ENCODE measurements at places on chromosomes 11 and 22.

GRCh38 chr11:123301013-123301591, 106.1 kb upstream of the CLMP start:
- DNase-seq: no peak

DNA sequence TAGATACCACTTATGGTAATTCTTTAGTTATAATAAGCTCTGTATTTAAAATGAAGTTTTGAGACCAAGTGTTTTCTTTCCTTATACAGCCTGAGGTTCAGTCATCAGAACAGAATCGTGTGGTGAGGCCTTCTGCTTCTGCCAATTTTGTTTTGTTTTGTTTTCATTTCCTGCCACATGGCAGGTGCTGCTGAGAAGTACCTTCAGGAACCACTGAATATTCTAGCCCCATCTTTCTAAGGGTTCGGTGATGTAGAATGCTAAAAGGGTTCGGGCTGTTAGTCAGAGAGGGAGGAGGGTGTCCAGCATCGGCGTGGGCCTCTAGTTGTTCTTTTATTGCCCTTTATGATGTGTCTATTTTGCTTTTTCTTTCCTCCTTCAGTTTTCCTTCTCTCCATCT, 25.8 kb downstream of the TNRC6B start:
- no peak for DNase-seq

DNA sequence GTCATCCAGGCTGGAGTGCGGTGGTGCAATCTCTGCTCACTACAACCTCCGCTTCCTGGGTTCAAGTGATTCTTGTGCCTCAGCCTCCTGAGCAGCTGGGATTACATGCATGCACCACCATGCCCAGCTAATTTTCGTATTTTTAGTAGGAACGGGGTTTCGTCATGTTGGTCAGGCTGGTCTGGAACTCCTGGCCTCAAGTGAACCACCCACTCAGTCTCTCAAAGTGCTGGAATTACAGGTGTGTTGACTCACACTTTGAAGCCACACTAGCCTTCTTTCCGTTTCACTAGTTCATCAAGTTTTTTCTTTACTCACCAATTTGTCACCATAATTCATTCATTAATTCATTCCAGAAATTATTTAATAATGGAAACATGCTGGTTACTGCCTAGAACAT, 298.4 kb upstream of the MTNR1B start:
- DNase-seq: no peak

GRCh38 chr11:19597206-19597605, 115.4 kb upstream of the NAV2 start:
- DNase-seq: no peak

- no peak for DNase-seq
Measured at GRCh38 chr22:35446365-35446764, 46.4 kb downstream of the MCM5 start.

DNA sequence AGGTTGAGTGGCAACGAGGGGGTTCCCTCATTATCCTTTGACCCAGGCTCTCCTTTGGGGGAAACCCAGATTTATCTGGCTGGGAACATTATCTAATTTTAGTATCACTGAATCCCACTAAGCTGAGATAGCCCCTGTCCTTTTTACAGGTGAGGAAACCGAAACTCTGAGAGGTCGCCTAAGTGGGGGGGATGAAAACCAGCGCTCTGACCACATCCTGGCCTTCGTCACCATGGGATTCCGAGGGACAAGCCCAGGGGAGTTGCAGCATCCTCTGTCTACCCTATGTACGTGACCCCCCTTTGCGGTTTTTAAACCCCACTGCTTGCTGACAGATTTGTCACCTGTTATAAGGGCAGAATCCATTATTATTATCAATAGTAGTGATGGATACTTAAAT, 61.0 kb downstream of the ISX start:
- no peak for DNase-seq

GRCh38 chr11:107791343-107792048, 67.1 kb downstream of the SLC35F2 start:
- no peak for DNase-seq

- DNase-seq: no peak
Measured at GRCh38 chr11:120329556-120329955, 4.5 kb downstream of the TLCD5 start.

- no peak for DNase-seq
Measured at GRCh38 chr11:23138761-23139160, 278.5 kb upstream of the CCDC179 start.

GRCh38 chr11:96161307-96162089, 181.5 kb downstream of the MAML2 start:
- no peak for DNase-seq

- no peak for DNase-seq
Measured at GRCh38 chr11:124725719-124726105, 14.0 kb upstream of the NRGN start.

- no peak for DNase-seq
Measured at GRCh38 chr11:44178381-44178780, 82.9 kb downstream of the EXT2 start.

DNA sequence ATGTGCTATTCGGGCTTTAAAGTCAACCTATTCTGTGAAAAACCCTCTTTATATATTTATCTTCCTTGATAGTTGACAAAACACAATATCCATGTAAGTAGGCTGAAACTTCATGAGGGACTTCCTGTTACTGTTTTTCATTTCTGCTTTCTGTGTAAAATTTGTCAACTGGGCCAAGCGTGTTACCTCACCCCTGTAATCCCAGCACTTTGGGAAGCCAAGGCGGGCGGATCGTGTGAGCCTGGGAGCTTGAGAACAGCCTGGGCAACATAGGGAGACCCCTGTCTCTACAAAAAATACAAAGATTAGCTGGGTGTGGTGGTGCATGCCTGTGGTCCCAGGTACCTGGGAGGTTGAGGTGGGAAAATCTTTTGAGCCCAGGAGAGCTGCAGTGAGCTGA, 66.5 kb upstream of the SLC25A18 start:
- DNase-seq: no peak

GRCh38 chr22:25136953-25137576, 62.6 kb upstream of the CRYBB3 start:
- DNase-seq: no peak
